ENCODE measurements at places on chromosomes 6 and 20.

- no peak for DNase-seq
These were observed 73.8 kb upstream of the ISM1 start for GRCh38 chr20:13147071-13147963.

DNA sequence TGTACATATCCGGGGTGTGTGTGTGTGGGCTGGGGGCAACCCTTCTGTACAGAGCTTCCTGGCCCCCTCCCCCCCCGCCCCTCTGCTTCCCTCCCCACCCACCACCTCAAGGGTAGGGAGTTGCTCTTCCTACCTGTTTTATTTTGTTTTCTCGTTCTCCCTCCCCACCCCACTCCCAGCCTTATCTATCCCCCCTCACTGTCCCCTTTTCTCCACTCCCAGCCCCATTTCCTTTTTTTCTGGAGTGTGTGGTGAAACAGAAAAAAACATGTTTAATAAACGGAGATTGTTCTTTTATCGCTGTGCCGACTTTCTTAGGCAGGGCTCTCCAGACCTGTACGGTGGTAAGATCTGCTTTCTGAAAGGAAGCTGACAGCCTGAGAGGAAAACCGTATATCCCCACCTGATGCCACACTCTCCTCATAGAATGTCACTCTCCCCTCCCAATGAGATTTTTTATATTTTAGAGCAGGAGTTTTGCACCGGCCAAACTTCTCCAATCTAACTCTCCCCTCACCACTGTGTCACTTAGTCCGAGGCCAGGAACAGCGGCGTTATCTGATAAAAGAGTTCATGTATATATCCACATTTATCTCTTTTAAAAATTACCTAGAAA is 875 bp upstream of the ZBTB9 start:
- DNase-seq = no peak

DNA sequence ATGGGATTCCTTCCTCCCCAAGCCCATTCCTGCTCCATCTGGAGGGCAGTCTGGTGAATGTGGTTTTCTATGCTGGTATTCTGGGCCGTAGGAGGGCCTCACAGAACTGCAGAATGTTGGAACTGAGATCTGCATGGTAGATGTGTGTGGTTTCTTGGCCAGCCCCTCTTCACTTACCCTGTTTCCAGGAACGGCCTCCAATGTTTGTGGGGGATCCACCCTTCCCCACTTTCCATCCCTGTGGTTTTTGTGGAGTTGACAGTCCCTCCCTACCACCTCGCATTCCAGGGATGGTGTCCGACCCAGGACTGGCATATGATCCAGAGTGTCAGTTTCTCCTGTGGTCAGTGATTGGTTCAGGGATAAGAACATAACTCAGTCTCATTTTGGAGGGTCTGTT is 26.7 kb upstream of the TMEM14A start:
- DNase-seq = no peak

DNA sequence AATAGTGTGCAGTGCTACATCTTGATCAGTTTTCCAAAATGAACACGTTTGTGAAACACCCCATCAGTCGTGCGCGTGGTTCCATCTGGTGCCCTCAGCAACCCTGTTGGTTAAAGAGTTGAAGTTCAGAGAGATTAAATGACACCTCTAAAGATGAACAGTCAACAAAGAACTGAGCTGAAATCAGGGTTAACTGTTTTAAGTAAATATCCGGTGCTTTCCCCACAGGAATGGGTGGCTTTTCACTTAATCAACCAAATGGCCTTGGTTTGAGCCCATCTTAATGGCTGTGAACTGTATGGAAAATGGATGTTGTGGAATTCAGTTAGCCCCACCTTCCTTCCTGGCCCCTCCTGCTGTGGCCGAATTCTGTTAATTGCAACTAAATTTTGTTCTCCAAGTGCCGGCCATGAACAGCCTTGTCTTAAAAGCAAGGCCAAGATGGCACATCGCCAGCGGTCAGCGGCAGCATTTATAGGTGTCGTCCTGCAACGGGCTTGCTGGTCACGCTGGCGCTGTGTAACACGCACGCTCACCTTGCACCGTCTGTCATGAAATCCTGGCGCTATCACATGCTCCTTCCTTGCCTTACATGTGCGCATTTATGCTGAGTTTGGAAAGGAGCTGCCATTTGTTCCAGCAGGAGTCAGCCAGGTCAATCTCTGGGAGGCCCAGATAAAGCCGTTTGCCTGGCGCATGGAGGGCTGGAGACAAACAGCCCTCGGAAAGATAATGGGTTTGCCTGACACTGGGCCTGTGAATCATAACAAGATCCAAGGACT is 164.5 kb downstream of the ERMARD start:
- no peak for DNase-seq

GRCh38 chr6:106448000-106448426 is 87.5 kb downstream of the CRYBG1 start:
- no peak for DNase-seq

DNA sequence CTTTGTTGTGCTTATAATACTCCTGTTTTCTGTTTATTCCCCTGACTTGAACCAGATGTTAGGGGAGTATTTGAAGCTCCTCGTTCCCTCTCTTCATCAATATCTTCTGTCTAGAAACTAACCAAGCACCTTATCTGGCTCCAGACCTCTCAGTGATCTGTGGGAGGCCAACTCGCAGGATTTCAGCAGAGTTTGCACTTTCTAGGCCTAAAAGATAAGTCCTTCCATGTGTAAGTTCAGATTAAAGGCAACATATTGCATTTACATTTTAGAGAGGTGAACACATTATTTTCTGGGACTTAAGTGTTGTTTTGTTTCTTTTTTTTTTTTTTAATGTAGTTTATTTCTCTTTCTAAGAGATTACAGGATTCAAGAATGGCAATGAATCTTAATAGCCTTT is 139.4 kb upstream of the AKAP12 start:
- no peak for DNase-seq

DNA sequence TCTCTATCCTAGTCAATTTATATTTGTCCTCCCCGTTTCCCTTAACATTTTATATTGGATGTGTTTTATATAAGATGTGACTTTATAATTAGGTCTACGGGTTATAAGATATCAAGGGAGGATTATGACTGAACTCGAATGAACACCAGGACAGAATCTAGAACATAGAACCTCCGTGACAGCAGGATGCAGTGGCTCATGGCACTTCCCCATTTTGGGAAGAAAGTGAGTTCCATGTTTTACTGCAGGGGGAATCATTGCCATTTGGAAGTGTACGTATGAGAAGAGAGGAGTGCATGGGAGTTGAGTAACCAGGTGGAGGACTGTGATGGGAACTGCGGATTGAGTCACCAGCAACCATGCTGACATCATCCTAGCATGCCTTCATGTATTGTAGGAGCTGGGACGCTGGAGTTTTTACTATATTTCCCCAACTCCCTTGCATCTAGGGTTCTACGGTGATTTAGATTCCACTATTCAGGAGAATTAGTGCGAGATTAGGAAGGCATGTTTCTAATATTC is 56.1 kb upstream of the FOXC1 start:
- DNase-seq = no peak

GRCh38 chr20:23149623-23150279 is 63.6 kb upstream of the CD93 start:
- no peak for DNase-seq

DNA sequence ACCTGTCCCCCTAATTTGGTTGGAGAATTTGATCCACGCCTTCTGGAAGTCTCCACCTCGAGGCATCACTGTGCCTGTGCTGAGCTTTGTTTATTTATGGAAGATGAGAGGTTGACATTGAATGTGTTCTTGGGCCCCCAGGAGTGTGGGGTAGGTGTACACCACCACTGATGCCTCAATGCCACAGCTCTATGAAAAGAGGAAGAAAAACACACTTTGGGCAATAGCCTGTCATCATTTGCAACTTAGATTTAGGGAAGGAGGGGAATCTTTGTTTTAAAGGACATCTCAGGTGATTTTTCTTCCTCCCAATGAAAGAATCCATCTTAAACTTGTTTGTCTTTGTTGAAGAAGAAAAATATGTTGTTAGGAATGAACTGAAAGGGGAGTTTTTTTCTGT is 42.6 kb downstream of the TBC1D7 start:
- no peak for DNase-seq

GRCh38 chr6:91464201-91464600 is 877.3 kb upstream of the MAP3K7 start:
- no peak for DNase-seq

DNA sequence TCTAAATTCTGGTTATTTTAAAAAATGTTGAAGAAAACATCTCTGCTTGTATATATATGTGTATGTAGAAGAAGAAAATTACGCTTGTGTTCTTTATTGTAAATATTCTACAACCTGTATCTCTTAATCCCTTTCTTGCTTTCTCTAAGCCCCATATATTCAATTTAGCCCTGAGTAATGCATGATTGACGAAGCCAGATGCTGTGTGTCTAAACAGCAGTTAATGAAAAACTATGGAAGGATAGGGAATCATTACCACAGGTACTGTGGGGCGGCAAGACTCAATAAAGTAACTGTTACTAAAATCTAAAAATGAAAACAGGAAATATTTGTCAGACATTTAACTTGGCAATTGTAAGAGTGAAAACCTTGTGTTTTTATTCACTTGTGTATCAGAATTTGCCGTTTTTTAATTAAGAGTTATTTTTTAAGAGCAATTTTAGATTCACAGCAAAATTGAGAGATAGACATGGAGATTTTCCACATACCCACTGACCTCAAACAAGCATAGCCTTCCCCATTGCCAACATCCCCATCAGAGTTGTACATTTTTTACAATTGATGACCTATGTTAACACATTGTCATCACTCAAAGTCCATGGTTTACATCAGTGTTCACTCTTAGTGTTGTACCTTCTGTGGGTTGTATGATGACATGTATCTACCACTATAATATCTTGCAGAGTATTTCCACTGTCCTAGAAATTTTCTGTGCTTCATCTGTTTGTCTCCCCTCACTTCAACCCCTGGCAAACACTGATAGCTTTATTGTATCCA is 76.7 kb downstream of the BCKDHB start:
- no peak for DNase-seq

DNA sequence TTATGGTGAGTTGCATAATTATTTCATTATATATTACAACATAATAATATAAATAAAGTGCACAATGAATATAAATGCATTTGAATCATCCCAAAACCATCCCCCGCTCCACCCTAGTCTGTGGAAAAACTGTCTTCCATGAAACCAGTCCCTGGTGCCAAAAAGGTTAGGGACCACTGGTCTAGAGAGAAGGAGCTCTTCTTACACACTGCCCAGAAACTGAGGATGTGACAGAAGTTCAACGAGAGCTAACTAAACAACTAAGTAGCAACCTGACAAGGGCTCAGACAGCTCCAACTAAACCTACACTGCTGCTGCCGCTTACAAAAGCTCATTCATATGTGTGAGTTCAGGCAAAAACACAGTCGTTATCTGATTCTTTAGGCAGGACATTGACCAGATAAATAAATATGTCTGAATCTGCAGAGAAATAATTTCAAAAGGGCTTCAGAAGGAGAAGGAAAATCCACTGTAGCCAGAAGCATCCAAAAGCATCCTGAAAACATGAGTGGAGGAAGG is 125.9 kb downstream of the ATXN1 start:
- no peak for DNase-seq

GRCh38 chr6:144893680-144894151 is 608.6 kb downstream of the UTRN start:
- DNase-seq = no peak

GRCh38 chr6:85115376-85115775 is 334.5 kb upstream of the NT5E start:
- no peak for DNase-seq

GRCh38 chr6:90468080-90468479 is 118.8 kb downstream of the MAP3K7 start:
- no peak for DNase-seq

- DNase-seq = no peak
These were observed 106.4 kb downstream of the SYNDIG1 start for GRCh38 chr20:24575811-24576210.

DNA sequence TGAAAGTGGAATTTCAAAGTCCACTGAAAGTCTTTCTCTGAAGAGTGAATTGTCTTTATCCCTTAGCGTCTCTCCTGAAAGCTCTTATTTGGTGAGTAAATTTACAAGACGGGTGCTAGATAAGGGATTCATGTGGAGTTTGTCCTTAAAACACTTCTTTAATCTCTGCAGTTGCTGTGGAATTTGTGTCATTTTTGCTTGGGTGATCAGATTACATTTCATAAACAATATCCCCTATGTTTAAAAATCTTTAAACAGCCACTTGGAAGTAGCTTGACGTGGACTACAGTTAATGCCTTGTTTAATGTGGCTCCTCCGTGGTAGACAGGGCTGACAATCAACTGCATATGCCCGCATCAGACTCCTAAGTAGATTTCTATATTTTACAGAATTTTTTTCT is 175.4 kb upstream of the ZNF217 start:
- DNase-seq = no peak

DNA sequence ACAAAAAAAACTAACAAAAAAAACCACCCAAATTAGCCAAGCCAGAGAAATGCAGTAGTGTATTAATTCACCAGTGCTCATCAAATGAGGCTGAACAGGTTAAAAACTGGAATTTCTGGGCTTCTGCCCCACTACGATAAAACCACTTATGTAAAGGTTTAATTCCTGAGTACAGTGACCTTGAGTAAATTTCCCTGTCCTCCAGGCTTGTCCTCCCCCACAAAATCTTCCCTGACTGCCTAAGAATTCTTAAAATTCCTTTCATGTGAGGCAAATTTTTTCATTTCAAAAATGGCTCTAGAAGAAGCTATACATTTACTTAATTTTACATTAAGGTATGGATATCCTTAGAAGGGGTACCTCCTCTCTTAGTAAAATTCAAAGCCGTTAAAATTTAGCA is 80.1 kb upstream of the ID4 start:
- DNase-seq = no peak

GRCh38 chr6:25105070-25105925 is 169.5 kb upstream of the RIPOR2 start:
- no peak for DNase-seq

DNA sequence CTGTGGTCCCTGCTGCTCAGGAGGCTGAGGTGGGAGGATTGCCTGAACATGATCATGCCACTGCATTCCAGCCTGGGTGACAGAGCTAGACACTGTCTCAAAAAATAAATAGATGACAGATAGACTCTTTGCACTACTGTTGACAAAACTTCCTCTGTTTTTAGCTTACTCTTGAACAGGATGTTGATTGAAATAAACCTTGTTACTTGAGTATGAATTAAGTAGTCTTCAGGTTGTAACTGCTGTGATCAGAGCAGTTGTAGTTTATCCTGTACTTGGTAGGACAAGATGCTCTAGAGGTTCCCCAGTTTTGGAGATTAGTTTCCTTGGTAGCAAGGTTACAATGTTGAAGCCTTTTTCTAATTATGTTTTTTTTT is 1.5 kb downstream of the GTF3C6 start:
- no peak for DNase-seq

- DNase-seq = no peak
These were observed 121.7 kb downstream of the TNFRSF21 start for GRCh38 chr6:47187893-47188587.

- no peak for DNase-seq
These were observed 59.0 kb downstream of the ANKRD60 start for GRCh38 chr20:58169450-58169849.

- DNase-seq = no peak
These were observed 607.0 kb downstream of the TENT5A start for GRCh38 chr6:81145506-81145905.

GRCh38 chr20:4465855-4466545 is 255.7 kb upstream of the PRND start:
- no peak for DNase-seq

Measured in stimulated activated CD8-positive, alpha-beta memory T cell treated with anti-CD3 and anti-CD28 coated beads, Interleukin-15, amount 100 ng/mL, for 24 hours (primary cell).